NCI-H1417 (cell line): ENCODE measurements at places on chromosomes 6 and 20.
A peak's percentile ranks its signal among the peaks of the same experiment; 100 is the strongest.

GRCh38 chr6:51928320-51928719 lies 159.1 kb downstream of the PKHD1 start:
- DNase-seq, result no peak

- DNase-seq, result no peak
These were observed 20.7 kb upstream of the ENPP1 start for GRCh38 chr6:131787079-131787478.

- no peak for DNase-seq
These were observed 5.6 kb downstream of the MYLK2 start for GRCh38 chr20:31824554-31825313.

GRCh38 chr6:53492860-53493634 lies 51.9 kb downstream of the GCLC start:
- peak; percentile 52 for DNase-seq

DNA sequence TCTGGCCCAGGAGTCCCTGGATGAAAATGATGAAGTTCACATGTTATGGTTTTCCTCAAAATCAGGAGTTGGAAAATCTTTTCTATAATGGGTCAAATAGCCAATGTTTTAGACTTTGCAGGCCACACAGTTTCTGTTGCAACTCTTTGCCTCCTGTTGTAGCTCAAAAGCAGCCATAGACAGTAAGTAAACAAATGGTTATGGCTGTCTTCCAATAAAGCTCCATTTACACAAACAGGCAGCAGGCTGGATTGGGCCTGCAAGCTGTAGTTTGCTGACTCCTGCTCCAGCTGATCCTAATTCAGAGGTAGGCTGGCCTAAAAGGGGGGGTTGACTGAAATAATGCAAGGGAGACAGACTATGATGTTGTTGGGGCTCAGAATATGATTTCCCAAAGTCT lies 33.0 kb downstream of the METTL24 start:
- peak; percentile 31 for DNase-seq

DNA sequence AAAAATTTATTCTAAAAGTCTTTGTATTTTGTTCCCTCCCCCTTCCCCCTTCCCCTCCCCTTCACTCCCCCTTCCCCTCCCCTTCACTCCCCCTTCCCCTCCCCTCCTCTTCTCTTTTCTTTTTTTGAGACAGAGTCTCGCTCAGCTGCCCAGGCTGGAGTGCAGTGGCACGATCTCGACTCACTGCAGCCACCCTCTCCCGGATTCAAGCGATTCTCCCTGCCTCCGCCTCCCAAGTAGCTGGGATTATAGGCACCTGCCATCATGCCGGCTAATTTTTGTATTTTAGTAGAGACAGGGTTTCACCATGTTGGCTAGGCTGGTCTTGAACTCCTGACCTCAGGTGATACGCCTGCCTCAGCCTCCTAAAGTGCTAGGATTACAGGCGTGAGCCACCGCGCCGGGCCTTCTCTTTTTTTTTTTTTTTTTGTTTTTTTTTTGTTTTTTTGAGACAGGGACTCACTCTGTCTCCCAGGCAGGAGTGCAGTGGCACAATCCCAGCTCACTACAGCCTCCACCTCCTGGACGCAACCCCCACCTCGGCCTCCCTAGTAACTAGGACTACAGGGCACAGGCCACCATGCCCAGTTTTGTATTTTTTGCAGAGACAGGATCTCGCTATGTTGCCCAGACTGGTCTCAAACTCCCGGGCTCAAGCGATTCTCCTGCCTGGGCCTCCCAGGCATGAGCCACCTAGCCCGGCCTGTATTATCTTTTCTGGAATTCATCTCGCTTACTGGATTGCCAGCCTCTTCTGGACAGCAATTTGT lies 1.1 kb upstream of the AFG1L start:
- DNase-seq, result no peak

- DNase-seq, result peak; percentile 75
These were observed 999 bp upstream of the EHMT2 start for GRCh38 chr6:31898383-31899011.

GRCh38 chr20:60822699-60823607 lies 429.1 kb upstream of the CDH4 start:
- DNase-seq, result no peak

GRCh38 chr6:44006123-44006871 lies 121.0 kb downstream of the MRPL14 start:
- no peak for DNase-seq

- DNase-seq, result peak; percentile 61
These were observed 64.2 kb upstream of the MYLIP start for GRCh38 chr6:16064671-16065072.

- no peak for DNase-seq
These were observed 85.5 kb upstream of the TENT5A start for GRCh38 chr6:81838031-81838430.

- peak; percentile 18 for DNase-seq
These were observed 118.8 kb downstream of the RALGAPA2 start for GRCh38 chr20:20593447-20594170.

DNA sequence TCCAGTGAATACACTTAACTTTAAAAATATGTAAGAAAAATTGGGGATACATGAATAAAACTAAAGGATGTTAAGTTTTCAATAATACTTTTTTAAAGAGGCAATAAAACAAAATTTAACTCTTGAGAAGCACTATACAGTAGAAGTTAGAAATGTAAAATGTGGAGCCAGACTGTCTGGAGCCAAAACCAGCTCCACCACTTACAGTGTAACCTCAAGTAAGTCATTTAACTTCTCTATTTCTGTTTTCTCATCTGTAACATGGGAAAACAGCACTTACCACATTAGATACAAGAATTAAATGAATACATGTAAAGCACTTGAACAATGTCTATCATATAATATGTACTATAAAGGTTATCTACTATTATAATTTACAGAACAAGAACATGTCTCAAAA lies 6.7 kb downstream of the ATG5 start:
- DNase-seq, result peak; percentile 11

- DNase-seq, result no peak
These were observed 16.6 kb downstream of the ZC3H12D start for GRCh38 chr6:149468179-149468578.

DNA sequence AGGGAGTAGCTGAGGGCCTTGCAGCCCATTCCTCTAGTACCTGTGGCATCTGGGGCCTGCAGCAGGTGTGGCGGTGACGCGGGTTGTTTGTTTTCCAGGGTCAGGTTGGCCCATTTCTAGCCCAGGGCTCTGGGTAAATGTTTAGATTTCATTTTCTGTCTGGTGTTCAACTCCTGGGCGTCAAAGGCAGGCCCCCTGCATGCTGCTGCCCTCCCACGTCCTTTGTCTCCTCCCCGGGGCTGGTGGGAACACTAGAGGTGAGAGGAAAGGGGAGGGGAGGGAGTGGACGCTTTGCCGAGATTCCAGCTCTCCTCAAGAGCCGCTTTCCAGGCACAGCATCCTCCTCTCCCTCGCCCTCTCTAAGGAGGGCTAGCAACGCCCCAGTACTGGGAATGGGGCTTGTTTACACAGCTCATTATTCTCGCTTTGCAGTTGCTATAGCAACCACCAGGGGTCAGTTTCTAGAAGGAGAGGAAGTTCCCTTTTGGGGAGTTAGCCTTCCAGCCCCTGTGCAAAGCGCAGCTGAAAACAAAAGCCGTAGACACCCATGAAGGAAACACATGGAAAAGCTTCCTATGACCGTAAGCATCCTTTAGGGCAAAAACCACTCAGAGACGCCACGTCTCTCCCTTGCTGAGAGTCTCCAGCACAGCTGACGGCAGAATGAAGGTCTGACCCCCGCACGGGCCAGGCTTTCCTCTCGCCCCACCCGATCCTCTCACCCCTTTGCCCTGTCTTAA lies 170.6 kb downstream of the LY86 start:
- DNase-seq, result peak; percentile 89

- DNase-seq, result no peak
These were observed 28.6 kb downstream of the DHX35 start for GRCh38 chr20:38990728-38991127.

DNA sequence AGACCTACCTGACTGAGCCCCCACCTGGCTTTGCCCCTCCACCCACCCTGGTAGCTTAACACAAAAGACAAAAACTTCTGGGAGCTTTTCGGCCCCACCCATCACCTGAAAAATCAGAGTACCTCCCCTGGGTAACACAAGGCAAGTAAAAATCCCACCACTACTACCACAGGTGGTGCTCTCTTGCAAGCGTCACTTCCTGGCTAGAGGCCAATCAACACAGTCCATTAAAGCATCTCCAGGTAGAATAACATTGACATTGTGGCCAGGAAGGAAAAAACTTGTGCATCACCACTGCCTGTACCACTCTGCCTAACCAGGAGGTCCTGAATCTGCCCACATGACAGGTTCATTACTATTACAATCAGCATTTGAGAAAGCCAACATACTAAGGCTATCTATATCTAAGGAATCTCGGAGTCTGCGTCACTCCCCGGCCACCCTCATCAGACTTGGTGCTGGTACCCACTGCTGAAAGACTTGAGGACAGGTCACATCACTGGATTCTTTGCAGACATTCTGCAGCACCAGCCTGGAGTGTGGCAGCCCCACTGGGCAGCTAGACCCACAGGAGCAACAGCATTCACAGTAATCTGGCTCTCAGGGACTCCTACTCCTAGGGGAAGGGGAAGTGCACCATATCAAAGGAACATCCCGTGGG lies 125.9 kb downstream of the CDK19 start:
- DNase-seq, result peak; percentile 11

DNA sequence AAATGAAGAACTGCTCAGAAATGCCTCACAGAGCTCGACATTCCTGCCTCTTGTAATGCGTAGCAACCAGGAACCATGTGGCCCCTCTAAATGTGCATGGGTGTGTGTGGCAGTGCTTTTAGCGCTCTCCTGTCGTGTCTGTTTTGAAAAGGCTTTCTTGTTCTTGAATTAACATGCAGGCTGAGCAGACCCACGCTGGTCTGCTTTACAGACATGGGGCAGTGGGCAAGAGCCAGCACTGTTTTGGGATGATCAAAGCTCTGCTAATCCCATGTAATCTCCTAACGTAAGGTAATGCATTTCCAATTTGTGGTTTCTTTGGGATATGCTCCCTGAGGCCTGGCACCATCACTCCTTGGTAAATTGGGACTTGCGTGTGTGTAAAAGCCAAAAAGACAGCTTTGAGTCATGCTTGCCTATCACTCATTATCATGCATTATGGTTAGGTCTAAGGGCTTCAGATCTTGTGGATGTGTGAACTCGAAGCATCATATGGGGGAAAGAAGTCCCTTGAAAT lies 11.8 kb downstream of the RIPOR2 start:
- DNase-seq, result no peak

DNA sequence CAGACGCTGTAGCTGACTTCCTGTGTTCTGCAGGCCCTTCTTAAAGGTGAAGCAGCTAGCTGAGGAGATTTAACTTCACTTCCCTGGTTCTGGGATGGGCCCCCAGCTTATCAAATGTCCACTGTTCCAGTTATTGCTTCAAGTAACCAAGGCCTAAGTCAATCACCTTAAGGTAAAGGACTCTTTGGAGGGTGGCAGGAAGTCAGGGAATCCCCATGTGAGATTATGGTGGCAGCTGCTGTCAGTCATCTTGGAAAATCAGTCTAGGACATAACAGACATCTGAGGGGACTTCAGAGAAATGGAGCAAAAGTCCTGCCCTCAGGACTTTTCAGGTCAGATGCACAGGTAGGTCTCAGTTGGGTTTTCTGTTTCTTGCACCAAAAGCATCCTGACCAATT lies 3.8 kb downstream of the ELOVL5 start:
- no peak for DNase-seq

GRCh38 chr6:83199173-83199862 lies 6.2 kb downstream of the RWDD2A start:
- DNase-seq, result no peak

DNA sequence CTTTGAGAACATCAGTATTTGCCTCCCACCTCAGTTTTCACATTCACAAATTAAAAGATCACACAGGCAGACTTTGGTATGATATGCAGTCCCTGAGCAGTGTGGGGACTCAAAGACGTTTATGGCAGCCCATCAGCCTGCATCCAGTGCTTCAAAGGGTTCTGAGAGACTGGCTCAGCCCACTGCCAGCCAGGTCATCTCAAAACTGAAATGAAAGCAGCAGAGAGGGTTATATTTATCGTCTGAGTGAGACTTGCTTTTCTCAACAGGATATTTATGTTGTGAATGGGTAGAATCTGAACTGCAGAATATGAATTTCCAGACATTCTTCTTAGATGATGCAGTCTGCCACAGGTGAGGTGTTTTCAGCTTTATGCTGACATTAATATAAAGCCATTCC lies 159.8 kb downstream of the NRN1 start:
- DNase-seq, result no peak

- peak; percentile 36 for DNase-seq
These were observed 610.4 kb upstream of the IMPG1 start for GRCh38 chr6:76682842-76683241.

DNA sequence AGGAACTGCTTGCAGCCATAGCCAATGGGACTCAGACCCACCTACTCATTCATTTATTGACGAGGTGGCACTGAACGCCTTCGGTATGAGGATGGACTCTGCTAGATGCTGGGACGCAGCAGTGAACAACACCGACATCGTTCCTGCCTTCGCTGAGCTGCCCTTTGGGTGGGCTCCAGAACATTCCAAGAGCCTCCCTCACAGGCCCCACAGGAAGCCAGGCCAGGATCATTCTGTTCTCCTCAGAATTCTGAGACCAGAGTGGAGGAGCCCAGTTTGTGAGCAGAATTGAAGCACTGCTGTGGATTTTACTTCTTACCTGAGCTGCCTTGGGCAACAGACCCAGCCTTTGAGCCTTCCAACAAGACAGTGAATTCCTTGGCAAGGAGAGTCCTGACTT lies 82.1 kb downstream of the KCNB1 start:
- no peak for DNase-seq

DNA sequence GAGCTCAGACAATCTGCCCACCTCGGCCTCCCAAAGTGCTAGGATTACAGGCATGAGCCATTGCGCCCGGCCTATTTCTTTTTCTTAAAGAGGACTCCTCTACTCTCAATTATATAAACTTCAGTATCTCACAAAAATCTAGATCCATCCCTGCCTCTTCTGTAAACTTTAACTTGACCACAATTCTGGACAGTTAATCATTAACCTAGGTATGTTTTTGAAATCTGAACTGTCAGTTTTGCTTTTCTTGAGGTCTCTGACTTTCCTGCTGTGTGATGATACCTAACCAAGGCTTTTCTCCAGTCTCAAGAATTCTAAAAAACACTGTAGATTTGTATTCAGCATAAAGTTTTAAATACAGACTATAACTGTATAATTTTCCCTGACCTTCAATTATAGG lies 388.2 kb upstream of the SYNCRIP start:
- DNase-seq, result no peak

GRCh38 chr6:3001773-3002293 lies 2.1 kb downstream of the NQO2 start:
- peak; percentile 2 for DNase-seq

DNA sequence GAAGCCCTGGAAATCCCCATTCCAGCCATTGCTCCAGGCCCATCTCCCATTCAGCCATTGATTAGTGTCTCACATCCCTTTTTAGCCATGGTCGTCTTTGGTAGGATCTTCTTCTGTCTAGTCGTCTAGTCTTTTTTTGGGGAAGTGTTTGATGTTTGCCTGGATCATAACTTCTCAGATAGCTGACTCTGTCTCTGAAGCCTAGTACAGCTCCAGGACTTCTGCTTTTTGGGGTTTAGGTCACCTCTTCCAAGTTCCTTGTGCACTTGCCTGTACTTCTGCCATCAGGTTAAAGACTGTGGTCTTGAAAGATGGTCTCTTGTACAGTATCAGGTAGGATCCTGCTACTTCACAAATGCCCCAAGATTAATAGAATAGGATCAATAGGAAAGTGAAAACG lies 553.5 kb downstream of the PKHD1 start:
- DNase-seq, result no peak

GRCh38 chr6:137387096-137387764 lies 107.0 kb downstream of the OLIG3 start:
- DNase-seq, result peak; percentile 65

GRCh38 chr6:2264932-2265331 lies 19.5 kb upstream of the GMDS start:
- no peak for DNase-seq

- DNase-seq, result peak; percentile 27
These were observed 68.2 kb upstream of the SUPT3H start for GRCh38 chr6:45445749-45446549.
